ENCODE measurements at places on chromosomes 1 and 21.

GRCh38 chr1:165836664-165837482, 9.5 kb downstream of the UCK2 start:
- DNase-seq, result no peak

DNA sequence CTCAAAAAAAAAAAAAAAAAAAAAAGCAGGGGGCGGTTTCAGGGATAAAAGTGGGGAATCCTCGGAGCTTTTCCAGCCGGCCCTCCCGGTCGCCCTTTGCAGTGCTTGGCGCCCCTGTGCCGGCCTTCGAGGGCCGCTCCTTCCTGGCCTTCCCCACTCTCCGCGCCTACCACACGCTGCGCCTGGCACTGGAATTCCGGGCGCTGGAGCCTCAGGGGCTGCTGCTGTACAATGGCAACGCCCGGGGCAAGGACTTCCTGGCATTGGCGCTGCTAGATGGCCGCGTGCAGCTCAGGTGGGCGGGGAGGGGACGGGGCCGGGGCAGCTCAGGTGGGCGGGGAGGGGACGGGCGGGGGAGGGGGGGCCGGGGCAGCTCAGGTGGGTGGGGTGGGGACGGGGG, 25.3 kb downstream of the RNF223 start:
- no peak for DNase-seq

DNA sequence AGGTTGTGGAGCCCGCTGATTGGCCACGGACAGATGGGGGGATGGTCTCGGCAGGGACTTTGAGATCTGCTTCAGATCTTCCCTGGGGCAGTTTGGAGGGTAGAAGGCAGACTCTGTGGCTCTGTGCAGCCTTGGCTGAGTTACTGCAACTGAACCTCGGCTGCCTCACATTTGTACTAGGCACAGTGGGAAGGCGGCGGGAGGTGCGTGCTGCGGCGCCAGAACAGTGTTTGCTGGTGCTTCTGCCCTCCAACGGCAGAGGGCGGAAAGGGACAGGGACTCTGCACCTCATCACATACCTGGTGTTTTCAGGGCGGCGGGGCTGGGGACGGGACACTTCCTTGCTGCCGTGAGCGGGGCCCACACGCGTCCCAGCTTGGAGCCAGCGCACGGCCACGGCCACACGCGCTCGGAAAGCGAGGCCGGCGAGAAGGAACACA, 26.2 kb downstream of the SLC66A1 start:
- DNase-seq, result no peak

GRCh38 chr1:45658171-45658570, 28.2 kb downstream of the GPBP1L1 start:
- no peak for DNase-seq

- peak; percentile 37 for DNase-seq
Measured at GRCh38 chr1:236451796-236452373, 57.8 kb downstream of the EDARADD start.

GRCh38 chr1:47624531-47624930, 186.7 kb downstream of the FOXD2 start:
- no peak for DNase-seq

DNA sequence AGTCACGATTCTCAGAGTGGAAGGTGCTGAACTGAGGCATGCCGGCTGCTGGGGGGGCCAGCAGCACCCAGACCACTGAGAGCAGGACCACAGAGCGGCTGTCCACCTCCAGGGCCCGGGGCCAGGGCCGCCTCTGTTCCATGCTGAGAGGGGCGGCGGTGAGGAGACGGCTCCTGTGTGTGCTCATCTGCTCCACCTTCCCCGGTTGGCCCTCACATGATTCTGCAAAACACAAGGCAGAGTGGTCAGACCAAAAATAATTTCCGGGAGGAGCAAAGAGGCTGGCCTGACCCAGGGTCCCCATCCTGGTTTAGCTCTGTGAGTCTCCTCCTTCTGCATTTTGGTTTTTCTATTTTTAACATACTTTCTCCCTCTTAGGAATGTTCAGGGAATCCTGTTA, 26.4 kb downstream of the PLXNA2 start:
- no peak for DNase-seq

- DNase-seq, result no peak
Measured at GRCh38 chr21:38956856-38957571, 151.3 kb downstream of the ETS2 start.

GRCh38 chr1:41941381-41941780, 22.7 kb upstream of the HIVEP3 start:
- DNase-seq, result no peak

DNA sequence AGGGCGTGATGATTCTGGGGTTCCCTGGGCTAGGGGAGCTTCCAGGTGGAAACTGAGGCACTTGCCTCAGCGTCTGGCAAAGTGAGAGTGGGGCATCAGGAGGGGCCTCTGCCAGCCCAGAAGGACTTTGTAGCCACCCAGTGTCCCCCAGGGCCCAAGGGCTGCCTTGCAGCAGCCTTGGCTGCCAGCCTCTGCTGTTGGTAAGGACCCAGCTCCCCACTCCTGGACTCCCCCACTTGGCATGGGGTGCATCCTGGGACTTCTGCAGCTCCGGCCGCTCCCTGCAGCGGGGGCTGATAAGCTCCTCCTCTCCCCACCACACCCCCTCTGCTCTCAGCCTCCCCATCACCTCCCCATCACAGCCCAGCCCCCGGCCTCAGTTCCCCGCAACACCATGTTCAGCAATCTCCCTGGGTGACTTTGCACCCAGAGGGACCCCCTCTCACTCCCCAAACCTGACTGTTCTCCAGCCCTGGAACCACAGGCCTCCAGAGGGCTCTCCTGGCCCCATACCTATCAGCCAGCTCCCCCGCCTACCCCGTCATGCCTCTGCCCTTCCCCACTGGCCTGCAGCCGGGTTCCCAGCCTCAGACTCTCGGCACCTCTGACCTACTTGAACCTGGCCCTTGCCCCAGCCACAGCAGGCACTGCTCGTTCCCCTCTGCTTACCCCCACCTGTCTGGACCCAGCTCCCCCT, 113.0 kb downstream of the CRYAA start:
- DNase-seq, result no peak

DNA sequence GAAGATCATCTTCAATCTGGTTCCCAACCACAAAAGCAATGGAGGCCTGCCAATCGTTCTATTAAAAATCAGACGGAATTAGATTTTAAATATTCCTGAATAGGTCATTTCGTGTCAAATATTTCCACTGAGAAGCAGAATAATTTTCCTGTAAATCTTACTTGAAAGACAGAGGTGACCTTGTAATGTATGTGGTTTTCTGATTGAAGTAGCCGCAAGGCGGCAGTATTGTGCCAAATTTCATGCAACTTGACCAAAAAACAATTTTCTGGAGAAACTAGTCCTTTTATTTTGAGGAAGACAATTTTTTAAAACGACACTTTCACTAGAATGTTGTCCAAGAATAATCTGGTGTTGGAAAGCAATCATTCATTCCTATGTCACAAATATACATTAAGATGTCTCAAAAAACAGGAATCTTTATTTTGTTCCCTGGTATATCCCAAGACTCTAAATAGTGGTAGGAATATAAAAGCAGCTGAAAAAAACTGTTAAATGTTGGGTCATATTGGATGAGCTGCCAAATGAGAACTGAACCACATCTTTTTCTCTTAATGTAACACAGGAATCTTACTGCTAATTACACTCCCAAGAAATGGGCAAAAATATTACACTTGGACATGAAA, 33.6 kb downstream of the SPAG17 start:
- DNase-seq, result peak; percentile 14

DNA sequence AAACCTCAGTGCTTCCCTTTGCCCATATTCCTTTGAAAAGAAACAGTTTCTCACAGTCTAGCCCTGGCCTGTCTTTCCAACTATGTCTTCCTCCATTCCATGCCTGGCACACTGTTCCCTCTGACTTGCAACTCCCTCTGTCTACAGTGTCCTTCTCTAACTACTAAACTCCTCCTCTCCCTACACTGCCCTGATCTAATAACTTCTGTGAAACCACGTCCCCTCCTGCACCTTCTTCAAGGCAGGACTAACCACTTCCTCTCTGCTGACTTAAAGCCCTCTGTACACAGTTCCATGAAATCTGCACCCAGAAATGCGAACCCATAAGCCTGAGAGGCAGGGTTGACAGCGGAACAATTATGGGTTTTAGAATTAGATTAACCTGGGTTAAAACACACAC, 62.2 kb upstream of the ATP1B1 start:
- no peak for DNase-seq

DNA sequence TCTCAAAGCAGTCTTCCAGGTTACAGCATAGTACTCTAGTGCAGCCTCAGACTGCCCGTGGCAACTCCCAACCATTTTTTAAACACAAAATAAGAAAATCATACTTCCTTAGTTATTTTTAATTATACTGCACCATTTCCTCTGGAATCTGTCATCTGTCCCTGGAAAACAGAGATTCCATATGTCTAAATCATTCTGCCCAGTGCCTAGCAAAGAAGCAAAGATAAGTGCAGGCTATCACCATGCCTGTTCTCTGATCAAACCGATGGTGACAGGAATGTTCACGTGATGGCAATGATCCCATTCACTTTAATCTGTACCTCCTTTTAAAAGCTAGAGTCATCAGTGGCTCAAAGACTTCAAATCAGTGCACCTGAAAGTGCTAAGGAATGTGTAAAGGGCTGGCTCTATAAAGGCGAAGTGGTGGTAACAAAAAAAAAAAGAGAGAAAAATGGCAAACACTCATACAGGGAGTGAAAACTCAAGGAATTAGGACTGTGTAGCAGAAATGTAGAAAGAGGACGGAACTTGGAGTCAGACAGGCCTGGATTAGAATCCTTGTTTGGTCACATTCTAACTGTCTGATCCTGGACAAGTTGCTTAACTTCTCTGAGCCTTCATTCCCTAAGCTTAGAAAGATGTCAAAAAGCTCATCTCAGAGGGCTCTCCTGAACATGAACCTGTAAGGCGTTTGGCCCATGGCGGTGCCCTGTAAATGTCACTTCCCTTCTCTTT, 9.9 kb upstream of the CCN1 start:
- DNase-seq, result no peak

DNA sequence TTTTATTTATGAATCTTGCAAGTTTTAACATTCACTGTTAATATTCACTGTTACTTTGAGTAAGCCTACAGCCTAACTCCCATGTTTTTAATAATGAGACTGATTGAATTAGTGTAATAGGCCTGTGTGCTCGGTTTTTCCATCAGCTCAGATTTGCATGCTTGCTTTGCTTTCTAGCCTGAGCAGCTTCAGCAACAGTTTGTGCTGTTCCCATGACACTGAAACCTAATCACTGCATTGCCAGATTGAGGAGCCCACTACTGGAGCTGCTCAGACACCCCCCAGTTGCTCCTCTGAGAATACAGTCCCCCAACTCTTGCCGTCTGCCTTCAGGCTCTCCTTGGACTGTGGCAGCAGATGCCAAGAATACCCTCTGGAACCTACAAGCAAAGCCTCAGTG, 695.4 kb downstream of the BRINP3 start:
- no peak for DNase-seq

GRCh38 chr1:201648066-201648906, 109.4 kb downstream of the NAV1 start:
- DNase-seq, result peak; percentile 39

DNA sequence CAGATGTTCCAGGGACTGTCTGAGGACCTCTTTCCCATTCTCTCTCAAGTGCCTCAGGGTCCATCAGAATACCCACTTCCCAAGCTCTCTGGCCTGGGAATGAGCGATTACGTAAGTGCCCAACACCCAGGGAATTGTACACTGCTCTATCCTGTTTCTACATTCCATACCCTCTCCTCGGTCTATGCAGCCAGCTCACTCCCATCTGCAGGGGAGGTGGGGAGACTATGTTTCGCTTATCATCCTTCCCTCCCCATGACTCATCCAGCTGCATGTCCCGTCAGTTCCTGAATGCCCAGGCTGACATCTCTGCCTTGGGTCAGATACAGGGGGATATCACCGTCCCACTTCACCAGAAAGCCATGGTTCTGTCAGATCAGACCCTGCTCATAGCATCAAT, 34.5 kb upstream of the CD1D start:
- DNase-seq, result no peak

DNA sequence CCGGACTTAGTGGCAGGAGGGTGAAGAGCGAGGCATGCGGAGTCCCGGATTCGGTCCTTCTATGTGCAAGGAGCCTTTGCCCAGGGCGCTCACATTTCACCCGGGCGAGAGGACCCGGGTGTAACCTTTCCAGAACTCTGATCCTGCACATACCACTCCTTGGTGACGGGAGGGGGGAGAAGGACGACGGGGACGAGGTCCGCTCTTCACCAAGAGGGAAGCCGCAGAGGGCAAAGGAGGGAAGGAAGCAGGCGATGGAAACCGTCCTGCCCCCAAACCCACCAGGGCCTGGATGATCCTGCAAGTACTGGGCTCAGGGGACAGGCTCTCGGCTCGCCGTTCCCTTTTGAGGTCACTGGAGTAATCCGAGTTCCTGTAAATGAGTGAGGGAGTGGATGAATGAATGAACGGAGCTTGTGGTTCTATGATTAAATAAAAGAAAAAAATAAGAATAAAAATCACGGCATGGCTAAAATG, 993 bp downstream of the SYPL2 start:
- DNase-seq, result no peak

DNA sequence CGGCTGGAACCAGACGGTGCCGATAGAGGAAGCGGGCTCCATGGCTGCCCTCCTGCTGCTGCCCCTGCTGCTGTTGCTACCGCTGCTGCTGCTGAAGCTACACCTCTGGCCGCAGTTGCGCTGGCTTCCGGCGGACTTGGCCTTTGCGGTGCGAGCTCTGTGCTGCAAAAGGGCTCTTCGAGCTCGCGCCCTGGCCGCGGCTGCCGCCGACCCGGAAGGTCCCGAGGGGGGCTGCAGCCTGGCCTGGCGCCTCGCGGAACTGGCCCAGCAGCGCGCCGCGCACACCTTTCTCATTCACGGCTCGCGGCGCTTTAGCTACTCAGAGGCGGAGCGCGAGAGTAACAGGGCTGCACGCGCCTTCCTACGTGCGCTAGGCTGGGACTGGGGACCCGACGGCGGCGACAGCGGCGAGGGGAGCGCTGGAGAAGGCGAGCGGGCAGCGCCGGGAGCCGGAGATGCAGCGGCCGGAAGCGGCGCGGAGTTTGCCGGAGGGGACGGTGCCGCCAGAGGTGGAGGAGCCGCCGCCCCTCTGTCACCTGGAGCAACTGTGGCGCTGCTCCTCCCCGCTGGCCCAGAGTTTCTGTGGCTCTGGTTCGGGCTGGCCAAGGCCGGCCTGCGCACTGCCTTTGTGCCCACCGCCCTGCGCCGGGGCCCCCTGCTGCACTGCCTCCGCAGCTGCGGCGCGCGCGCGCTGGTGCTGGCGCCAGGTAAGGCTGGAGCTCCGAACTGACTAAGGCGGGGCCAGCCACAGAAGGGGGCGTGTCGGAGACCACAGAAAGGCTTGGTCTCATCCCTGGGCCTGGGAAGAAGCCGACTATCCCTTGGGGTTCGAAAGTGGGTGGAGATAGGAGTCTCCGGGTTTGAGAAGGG, 486 bp downstream of the SLC27A3 start:
- peak; percentile 79 for DNase-seq

DNA sequence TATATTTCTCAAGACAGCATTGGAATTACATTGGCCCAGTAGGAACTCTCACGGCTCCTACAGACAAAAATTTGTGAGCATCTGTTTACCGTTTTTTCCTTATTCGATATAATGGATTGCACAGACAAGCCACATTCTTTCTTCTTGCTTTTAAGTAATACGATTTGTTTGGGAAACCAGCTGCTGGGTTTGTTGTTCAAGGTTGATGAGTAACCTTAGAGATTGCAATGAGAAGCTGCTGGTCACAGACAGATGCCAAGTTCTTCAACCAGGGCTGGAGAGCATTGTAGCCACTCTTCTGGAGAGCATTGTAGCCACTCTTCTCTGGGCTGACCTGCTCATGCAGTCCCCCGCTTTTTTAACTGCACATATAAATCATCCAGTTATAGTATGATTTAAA, 1.4 kb upstream of the MIA3 start:
- DNase-seq, result no peak

Measured in GM13977 (cell line).